Hematopoietic multipotent progenitor cell treated with erythropoietin and hydrocortisone succinate and interleukin-3 and kit ligand, for 4 days (in vitro differentiated cells): ENCODE measurements at places on chromosomes 1 and 21.
A peak's percentile ranks its signal among the peaks of the same experiment; 100 is the strongest.

DNA sequence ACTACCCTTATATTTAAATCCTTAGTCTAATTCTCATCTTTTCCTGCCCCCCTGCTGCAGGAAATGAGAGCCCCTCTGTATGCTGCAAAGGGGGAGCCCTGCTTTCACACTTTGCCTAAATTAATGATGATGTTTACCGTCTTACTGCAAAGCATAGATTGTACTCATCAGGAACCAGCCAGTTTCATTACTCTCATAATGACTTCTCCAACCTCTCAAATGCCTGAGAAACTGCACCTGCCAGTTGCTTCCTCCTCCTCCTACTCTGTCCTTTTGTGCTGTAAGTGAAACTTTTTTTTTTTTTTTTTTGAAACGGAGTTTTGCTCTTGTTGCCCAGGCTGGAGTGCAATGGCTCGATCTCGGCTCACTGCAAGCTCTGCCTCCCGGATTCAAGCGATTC is 101.7 kb downstream of the ADSS2 start:
- DNase-seq: no peak

GRCh38 chr1:50155541-50155940 is 46.8 kb downstream of the ELAVL4 start:
- DNase-seq: peak; percentile 12

GRCh38 chr1:77014073-77014788 is 147.0 kb downstream of the ST6GALNAC5 start:
- no peak for DNase-seq

DNA sequence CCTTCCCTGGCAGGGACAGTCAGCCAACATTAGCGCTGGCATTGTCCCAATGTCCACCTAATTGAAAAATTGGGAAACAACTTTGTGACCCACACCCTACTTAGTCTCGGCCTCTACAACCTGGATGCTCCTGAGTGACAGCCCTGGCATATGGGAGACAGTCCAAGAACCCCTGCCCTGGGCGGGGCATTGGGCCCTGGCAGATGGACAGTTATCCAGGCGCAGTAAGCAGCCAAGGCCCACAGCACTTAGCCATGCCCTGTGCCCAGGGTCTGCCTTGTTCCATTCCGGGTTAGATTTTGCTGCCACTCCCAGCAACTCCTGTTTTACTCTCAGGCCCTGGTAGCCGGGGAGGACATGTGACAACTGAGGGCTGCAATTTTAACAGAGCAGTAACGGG is 50.3 kb downstream of the NFASC start:
- DNase-seq: no peak

- peak; percentile 27 for DNase-seq
Measured at GRCh38 chr1:212605441-212606394, 2.8 kb upstream of the ATF3 start.

- no peak for DNase-seq
Measured at GRCh38 chr1:245448531-245448930, 293.7 kb downstream of the KIF26B start.

DNA sequence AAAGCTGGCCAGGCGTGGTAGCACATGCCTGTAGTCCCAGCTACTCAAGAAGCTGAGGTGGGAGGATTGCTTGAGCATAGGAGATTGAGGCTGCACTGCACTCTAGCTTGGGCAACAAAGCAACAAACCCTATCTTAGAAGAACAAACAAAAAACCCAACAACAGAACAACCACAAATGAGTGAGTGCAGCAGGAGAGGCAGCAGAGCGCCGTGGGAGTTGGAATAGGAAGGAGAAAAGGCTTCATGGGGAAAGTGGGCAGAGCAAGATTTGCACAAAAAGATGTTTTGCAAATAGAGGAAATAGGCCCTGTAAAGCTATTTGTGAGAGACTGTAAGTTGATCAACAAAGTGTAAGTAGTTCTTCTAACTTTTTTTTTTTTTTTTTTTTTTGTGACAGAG is 19.6 kb downstream of the SMAP2 start:
- peak; percentile 38 for DNase-seq

DNA sequence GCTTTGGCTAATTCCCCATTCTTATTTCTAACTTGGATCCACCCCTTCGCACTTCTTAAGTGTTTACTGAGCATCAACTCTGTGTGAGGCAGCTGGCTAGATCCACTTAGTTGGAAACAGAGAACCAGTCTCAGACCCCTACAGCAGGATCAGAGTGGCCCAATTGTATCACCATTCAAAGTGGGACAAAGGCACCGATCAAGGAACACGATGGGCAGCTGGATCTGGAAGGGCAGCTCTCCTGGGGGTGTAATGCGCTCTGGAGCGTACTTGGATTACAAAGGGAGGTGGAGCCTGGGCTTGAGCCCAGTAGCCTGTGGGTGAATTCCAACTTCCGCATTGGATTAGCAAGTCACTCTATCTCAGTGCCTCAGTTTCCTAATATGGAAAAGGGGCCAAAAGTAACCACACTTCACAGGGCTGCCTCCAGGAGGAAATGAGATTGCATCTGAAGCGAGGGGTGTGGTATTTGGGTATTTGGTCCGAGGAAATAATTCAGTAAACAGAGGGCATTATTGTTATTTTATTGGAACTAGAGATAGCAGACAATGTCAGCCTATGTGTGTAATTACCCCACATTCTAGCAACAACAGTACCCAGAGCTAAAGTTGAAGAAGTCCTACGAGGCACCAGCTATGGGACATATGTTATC is 11.9 kb downstream of the ECE1 start:
- DNase-seq: no peak

DNA sequence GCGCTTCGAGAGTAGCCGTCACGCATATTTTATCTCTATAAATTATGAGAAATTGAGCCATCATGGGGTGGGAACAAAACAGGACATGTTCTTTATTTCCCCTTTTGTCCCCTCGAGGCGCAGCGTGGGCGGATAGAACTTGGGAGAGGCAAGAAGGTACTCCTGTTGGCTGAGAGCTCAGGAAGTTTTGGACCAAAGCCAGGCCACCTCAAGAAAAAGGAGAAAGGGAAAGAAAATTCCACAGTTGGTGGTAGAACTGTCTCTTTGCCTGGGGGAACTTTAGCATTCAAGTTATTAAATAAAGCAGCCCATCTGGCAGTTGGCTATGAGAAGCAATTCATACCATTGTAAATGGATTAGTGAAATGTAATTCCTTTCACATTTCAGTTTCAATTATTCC is 76.4 kb upstream of the DSCAM start:
- DNase-seq: no peak

DNA sequence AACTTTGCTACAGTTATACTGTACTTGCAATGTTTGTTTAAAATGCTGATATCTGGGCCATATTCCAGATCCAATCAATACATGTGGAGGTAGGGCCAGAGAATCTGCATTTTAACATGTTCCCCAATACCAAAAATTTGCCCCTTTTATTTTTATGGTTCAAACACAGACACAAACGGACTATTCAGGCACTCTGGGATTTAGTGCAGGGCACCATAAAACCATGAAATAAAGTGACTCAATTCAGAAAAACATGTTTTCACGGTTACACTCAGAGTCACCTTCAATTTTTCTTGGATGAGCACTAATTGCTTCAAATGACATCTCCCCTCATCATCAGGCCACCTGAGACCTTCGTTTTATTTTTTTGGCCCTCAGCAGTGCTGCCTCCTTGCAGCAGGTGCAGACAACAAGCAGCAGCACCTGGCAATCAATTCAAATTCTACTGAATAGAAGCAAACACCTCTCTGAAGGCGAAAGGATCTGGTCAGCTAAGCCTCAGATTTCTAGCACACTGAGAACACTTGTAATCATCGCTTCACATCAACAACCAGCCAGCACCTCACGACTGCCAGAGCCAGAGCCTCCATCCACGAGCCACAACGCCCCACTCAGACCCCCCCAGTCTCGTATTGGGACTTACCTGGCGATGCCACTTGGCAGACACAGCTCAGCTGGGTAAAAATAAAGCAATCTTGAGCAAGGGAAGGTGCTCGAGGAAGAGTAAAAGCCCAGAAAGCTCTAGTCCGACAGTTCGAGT is 1.1 kb downstream of the ERO1B start:
- peak; percentile 42 for DNase-seq

- DNase-seq: peak; percentile 14
Measured at GRCh38 chr1:183807549-183808168, 2.7 kb downstream of the RGL1 start.

- DNase-seq: no peak
Measured at GRCh38 chr1:217067642-217068041, 344.4 kb upstream of the ESRRG start.

DNA sequence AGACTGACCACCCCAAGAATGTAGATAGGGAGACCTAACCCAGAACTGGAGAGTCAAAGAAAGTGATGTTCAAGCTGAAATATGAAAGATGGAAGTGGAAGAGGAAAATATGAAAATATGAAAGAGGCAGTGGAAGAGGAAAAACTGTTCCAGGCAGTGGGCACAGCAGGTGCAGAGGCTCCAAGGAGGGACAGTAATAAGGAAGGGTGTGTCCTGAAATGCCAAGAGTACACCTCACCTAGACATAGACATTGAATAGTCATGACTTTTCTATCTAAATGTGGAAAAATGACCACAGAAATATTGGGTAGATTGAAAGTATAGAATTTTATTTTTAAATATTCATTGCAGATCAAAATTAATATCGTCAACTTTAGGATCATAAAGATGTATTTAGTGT is 161.7 kb upstream of the USP24 start:
- no peak for DNase-seq

DNA sequence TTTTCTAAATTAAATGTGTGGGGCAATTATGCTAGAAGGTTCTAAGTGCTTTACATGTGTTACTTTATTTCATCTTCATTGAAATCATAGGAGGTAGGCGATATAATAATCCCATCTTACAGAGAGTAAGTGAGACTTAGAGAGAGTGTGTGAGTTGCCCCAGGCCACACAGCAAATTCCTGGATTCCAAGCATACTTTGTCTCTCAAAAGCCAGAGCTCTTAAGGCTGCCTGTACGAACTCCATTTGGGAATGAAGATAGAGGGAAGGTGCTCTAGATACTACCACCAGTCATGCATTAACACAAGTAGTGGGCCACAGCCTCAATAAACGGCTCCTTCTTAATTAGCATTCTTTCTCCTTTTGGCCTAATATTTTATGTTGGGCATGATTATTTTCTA is 170.1 kb downstream of the SIPA1L2 start:
- DNase-seq: no peak

DNA sequence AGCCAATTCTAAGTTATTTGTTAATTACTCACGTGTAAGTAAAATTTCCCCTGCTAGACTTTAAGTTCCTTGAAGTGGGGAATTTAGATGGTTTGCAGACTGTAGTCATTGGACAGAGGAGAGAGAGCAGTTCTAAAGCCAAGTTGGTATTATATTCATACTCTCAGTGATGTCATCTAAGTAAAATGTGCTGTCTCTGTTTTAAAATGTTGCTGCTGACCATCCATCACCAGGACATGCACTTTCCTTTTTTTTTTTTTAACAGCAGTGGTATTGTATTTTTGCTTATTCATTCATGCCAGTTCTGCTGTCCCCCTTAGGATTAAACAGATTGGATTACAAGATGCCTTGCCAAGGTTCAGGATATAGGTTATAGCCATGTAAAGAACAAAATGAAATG is 2.3 kb downstream of the TTLL7 start:
- no peak for DNase-seq

- no peak for DNase-seq
Measured at GRCh38 chr1:185281245-185281644, 35.8 kb downstream of the IVNS1ABP start.

GRCh38 chr1:209657140-209657879 is 5.1 kb upstream of the LAMB3 start:
- DNase-seq: no peak

GRCh38 chr1:155173478-155174323 is at the start of gene TRIM46:
TSS of gene TRIM46 (plus strand) at chr1:155173849. CDS start at chr1:155173967, 118 bp downstream.
- DNase-seq: peak; percentile 81

- DNase-seq: no peak
Measured at GRCh38 chr1:110853135-110853534, 19.8 kb upstream of the CD53 start.

GRCh38 chr1:230558324-230558723 is 84.0 kb upstream of the COG2 start:
- DNase-seq: no peak

DNA sequence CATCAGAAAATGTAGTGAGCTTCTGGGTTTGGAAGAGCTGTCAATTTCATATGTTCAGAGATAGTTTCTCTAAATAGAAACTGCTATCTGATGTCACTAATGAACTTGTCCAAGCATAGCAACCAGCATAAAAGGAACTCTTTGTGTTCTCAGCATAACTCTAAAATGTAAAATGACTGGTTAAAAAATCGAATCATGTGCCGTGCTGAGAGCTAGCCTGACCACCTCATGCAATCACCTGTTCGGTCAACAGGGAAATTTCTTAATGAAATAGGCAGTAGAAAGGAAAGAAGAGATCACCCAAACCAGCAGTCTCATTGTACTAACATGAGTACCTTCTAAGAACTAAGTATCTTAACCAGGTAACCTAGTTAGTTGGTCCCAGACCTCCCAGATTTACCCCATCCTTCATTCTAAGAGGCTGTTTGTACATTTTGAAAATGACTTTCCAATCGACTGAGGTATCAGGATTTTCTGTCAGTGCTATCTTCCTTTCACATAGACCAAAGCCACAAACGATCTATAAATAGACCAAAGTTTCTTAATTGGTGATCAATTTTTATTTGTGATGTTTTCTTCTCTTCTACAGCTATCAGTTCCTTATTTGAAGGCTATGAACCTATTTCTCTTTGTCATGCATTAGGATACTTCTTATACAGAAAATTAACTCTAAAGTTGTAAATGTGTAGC is 147.3 kb downstream of the TLR5 start:
- no peak for DNase-seq

- peak; percentile 35 for DNase-seq
Measured at GRCh38 chr21:45481977-45482898, 60.0 kb downstream of the SLC19A1 start.

GRCh38 chr1:10056599-10056987 is 23.8 kb downstream of the UBE4B start:
- DNase-seq: no peak

DNA sequence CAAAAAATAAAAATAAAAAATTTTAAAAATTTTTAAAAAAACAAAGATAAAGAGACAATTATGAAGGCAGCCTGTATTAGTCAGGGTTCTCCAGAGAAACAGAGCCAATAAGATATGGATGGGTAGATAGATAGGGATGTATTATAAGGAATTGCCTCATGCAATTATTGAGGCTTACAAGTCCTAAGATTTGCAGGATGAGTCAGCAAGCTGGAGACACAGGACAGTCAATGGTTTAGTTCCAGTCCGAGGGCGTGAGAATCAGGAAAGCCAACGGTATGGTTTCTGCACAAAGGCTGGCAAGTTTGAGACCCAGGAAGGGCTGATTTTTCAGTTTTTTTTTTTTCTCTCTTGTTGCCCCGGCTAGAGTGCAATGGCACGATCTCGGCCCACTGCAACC is 24.1 kb upstream of the EIF4G3 start:
- no peak for DNase-seq

GRCh38 chr1:232557096-232557495 is 72.8 kb downstream of the SIPA1L2 start:
- peak; percentile 7 for DNase-seq

DNA sequence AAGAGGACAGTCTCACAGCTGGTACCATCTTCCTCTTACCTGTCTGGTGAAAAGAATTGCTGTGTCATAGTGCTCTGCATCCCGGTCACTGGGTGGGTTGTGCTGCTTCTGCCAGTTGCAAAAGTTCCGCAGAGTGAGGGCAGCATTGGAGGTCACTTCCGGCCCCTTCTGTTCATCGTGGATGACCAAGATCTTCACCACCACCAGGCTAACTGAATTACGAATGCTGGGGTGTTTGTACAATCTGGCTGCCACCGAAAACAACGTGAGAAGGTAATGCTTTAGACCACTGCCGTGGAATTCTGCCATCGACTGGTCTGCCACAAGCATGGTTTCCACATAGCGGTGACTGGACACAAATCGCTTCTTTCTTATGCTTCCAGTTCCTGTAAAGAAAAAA is 2.9 kb downstream of the ADAMTS1 start:
- no peak for DNase-seq
